T-helper 17 cell (primary cell): ENCODE measurements at places on chromosomes 2 and 18.

- no peak for DNase-seq
Observed at GRCh38 chr2:49004036-49004626, 150.2 kb downstream of the FSHR start.

DNA sequence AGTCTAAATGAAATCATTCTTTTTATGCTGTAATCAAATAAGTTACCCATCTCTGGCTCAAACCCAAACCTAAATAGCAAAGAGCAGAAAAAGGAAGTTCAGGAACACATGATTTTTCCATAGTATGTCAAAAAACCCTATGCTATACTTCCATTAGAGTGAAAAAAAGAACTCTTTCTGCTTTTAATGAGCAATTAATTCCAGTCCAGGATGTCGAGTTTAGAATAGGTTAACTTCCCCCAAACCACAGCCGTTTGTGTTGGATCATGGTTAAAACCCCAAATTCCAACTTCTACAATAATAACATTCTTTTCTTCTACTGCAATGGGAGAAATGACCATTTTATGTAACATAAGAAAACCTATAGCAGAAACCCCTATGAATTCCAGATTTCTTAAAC, 171.1 kb upstream of the NRP2 start:
- no peak for DNase-seq

DNA sequence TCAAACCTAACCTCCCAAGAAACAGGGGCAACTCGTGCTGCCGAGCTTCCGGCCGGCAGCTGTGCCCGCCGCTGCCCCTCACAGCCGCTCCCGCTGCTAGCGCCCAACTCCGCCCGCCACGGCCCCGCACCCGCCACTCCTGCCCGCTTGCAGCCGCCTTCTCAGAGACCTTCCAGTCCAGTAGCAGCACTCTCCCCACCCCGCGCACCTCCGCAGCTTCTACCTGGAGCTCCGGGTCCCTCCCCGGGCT, 722 bp upstream of the C2orf15 start:
- DNase-seq: no peak

GRCh38 chr2:171436307-171436706, 2.3 kb downstream of the DCAF17 start:
- no peak for DNase-seq

DNA sequence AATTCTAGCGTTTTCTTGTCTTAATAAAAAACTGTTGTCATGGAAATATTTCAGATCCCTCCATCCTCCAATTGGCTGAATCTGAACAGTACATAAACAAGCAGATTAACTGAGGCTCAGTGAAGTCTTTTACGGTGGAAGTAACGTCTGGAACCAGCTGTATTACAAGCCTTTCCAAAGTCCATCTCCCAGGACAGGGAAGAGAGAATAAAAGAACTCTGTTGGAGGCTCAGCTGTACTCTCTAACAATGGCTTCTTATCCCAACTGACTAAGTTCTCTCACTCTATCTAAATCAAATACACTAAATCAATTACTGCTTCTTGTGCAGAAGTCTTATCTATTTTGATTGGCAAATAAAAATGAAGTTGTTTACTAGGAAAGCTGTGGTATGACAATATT, 19.9 kb upstream of the NEDD4L start:
- DNase-seq: no peak

- no peak for DNase-seq
Observed at GRCh38 chr18:6328621-6329010, 86.1 kb downstream of the L3MBTL4 start.

DNA sequence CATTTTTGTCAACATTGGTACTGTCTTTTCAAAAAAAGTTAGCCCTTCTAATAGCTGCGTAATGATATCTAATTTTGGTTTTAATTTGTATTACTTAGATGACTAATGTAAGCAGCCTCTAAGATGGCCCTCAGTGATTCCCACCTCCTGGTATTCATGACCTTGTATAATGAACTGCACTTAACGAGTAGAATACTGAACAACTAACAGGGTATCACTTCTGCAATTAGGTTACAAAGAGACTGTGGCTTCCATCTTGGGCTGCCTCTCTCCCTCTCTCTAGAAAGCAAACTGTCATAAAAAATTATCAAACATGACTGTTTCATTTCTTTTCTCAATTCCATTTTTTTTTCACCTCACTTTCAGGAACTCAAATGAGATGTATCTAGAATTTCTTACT, 120.9 kb downstream of the RNF152 start:
- no peak for DNase-seq

DNA sequence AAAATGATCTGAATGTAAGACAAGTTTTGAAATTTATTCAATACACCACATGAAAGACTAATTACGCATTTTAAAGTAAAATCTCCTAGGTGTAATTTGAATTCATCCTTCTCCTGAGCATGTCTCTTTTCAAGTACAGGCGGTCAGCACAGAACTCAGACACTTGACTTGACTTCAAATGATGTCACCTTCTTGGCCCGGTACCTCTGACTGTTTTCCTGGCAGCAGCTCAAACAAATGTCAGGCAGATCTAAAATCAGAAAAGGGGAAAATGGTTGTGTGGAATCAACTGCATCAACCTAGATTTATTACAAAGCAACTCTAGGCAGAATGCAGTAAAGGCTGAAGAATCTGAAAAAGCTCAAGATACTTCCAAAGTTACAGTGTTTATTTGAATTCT, 11.4 kb upstream of the PROKR1 start:
- no peak for DNase-seq

- no peak for DNase-seq
Observed at GRCh38 chr2:55923982-55924321, 370 bp upstream of the EFEMP1 start.

DNA sequence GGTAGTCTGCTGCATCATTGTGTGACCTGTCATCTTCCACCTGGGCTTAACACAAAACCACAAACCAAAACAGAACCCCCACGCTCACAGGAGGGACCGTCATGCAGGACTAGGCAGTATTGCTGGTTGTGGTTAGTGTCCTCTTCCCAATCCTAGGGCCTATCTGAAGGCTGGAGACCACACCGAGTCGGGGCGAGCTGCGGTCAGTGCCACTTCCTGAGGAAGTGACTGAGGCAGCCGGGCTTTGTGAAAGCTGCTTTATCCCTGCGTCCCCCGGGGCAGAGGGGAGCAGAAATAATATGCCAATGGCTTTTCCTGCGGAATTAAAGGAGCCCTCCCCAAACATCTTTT, 22.9 kb downstream of the ZNF532 start:
- no peak for DNase-seq
